Tongue (tissue), 3 donors: ENCODE measurements at places on chromosomes 16 and 17.

GRCh38 chr16:78091419-78091818 lies 8.0 kb upstream of the WWOX start:
- DNase-seq: no peak

- peak; percentile 92 for DNase-seq
These were observed 157.5 kb downstream of the ZNF423 start for GRCh38 chr16:49698453-49698815.

DNA sequence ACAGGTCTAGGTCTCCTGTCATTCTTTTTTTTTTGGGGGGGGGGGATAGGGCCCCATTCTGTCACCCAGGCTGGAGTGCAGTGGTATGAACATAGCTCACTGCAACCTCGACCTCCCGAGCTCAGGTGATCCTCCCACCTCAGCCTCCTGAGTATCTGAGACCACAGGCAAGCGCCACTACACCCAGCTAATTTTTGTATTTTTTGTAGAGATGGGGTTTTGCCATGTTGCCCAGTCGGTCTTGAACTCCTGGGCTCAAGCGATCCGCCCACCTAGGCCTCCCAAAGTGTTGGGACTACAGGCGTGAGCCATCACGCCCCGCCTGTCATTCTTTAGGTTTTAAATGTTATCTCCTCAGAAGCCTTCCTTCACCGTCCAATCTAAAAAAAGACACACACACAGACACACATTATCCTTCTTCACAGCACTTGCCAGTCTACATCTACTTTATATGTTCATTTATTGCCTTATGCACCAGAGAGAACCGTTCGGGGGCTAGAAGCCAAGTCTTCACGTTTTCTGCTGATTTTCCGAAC lies 694 bp downstream of the MRPL27 start:
- no peak for DNase-seq

GRCh38 chr17:79909121-79909520 lies 69.9 kb upstream of the CBX4 start:
- no peak for DNase-seq

DNA sequence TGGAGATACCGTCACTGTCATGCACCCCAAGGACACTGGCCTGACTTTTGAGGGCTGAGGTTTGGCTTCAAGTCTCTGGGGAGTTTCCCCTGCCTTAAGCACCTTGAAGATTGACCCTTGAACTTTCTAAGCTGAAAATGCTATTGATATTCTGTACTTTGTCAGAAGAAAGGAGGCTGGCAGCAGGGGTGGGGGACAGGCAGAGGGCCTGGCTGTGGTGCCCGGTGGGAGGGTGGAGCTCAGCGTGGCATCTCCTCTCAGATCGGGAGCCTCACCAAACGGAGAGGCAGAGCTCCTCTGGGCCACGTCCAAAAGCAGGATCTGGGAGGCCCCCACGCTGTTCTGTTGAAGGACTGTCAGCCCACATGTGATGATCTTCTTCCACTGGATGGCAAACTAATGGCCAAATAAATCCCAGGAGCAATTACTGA lies 305.2 kb upstream of the IRX3 start:
- DNase-seq: no peak
